ENCODE measurements at places on chromosomes 5 and 9. TPM values are rescaled to one million over a fixed set of nuclear protein-coding genes. Genes with fewer than 3 reads are reported as not detected.

Gene SAXO1
- total RNA-seq, result not detected

Gene AK8
- total RNA-seq, result 1.0 TPM

Gene PHF24
- total RNA-seq, result not detected

DNA sequence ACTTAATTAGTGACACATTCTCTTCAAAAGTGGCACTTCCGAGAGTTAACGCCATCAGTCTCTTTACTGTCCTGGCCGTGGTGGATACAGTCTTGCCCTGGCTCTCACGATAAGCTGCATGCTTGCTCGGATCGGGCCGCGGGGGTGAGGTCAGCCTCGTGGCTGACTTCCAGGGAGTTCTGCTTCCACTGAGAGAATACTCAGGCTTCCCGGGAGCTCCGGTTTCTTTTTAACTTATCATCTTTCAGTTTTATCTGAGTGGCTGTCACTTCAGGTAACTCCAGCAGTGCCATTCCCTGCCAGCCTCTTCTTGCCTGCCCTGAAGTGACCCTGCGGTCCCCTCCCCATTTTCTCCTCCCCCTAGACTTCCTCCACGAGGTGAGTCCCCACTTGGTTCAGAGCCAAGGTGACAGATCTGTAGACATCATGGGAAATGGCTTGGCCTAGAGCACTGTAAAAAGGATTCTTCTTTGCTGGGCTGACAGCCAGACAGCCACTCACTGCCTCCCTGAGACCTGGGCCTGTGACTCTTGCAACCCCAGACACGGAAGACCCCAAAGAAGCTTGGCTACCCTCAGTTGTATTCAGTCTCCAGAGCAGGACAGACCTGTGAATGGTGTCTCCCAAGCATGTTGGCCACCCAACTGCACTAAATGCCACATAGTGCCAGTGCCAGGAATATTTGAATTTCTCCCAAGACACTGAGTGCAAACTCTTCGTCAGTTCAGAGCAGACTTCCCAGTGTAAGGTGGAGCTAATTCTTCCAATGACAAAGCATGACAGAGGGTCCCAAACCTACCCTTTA lies 95.1 kb downstream of the DAPK1 start:
- DNase-seq, result peak; percentile 86

- DNase-seq, result no peak
Measured at GRCh38 chr5:150026682-150027172, 26.2 kb downstream of the HMGXB3 start.

All from GM23248 (cell line).